ENCODE measurements at places on chromosomes 11 and 22.

DNA sequence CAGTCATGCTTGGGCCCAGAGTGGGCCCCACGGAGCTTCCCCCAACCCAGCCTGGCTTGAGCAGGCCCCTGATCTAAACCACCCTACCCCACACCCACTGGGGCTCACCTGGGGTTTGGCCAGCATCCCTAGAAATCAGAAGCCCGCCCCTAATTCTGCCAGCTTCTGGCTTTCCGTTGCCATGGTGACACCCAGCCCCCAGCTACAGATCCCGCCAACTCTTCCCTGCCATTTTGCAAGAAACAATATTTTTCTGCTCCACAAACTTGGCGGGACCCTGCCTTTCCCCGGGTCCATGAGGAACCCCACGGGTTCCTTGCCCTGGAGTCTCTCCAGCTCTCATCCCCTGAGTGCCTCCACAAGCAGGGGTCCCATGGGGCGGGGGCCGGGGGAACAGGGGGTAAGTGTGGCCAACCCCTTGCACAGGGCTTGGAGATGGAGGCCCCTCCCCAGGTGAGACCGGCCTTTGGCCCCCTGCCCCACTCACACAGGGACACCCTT, 90.0 kb downstream of the CDKN1C start:
- DNase-seq = no peak

DNA sequence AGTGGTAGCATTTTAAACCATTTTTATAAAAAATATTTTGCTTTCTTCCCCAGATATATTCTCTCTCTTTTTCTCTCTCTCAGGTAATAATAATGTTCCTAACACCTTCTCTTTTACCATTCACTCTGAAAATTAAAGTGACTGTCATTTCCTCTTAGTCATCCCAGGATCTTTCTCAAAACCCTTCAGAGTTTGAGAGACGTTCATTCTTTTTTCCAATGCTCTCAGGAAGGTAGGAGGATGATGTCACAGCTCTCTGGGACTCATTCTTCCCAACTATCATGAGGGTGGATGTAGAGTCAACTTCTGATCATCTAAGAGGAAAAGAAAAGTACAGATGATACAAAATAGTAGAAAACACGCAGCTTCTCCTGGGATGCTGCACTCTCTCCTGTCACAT, 60.2 kb upstream of the CRTAM start:
- no peak for DNase-seq

- DNase-seq = no peak
These were observed 10.4 kb downstream of the PDHX start for GRCh38 chr11:34926831-34927132.

DNA sequence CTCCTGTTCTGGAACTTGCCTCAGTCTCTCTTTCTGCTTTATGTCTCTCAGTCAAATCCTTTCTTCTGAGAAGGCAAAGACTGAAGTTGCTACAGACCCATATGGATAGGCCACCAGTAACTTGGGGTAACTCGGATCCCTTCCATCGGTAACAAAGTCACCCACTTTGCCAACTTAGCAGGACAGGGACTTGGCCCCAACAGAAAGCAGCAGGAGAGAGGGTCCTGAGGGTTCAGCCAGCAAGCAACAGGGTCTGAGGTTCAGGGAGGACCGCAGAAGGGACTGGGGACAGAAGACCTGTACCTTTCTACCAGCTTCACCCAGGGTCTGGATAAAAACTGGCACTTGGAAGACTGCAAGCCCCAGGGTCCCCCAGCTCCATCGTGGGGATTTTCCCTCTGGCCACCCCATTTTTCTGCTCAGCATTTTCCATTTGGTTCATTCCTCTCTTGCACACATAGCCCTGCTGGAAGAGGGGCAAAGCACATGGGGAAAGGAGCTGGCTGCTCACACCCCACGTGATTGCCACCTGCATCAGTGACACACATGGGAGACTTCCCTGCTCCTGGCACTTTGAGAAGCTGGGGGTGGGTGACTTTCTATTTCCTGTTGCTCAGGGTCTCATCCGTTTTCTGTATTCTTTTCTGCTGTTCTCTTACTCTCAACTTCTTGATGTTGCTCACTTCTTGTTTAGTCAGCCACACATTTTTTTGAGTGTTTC, 34.6 kb upstream of the GNAZ start:
- no peak for DNase-seq

DNA sequence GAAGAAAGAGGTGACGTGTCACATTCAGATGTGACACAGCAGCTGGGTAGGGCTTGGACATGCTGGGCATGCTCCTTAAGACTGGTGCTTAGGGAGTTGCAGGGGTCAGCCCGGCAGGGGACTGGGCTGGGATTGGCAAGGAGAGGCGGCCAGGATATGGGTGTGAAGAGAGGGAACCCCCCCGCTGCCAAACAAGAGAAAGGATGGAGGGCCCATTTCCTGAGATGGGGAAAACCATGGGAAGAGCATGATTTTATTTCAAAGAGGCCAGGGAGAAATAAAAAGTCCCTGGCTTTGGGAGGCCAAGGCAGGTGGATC, 5.3 kb downstream of the ATF4 start:
- no peak for DNase-seq

GRCh38 chr11:66881451-66881835, 24.6 kb downstream of the LRFN4 start:
- DNase-seq = peak; percentile 33

DNA sequence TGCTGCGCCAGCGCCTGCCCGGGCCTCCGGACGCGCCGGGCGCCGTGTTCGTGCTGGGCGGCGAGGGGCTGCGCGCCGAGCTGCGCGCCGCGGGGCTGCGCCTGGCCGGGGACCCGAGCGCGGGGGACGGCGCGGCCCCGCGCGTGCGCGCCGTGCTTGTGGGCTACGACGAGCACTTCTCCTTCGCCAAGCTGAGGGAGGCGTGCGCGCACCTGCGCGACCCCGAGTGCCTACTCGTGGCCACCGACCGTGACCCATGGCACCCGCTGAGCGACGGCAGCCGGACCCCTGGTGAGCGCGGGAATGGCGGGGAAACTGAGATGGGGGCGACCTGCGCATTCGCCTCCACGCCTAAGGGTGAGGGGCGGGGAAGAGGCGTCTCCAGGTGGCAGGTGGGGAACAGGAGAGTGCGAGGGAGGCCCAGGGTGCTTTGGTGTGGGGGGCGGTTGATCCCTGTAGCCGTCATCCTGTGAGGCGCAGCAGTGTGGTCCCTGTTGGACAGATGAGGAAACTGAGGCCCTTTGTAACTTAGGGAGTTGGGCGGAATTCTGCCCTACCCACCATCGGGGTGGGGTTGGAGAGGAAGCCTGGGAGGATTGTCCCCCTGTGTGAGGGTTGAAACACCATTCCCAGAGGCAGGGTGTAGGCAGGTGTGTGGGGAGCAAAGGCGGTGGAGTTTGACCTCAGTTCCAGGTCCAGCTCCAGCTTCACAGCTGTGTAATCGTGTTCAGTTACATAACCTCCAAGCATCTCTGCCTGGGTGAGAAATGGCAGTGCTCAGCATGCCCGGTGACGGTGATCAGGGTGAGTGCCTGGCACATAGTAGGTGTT, 758 bp downstream of the PDXP start:
- DNase-seq = no peak

DNA sequence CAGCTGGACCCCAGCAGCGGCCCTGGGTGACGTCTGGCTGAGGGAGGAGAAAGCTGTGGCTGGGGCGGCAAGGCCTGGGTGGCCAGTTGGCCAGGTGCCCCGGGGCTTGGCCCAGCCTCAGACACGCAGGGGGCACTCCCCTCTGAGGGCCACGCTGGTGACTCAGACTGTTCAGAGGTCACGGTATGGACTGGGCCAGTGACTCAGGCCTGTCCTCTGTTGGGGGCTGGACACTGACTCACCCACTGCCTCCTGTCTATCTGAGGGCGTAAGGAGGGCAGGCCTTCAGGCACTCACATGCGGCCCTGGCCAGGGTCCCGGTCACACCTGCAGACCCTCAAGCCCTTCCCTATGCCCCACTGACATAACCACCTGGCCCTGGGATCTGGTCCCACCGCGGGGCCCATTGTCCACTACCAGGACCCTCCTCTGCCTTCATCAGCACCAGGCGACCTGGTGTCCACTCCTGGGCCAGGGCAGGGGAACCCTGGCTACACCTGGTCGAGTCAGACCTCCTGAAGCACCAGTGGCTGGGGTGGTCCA, 3.7 kb upstream of the MUC5AC start:
- DNase-seq = no peak

DNA sequence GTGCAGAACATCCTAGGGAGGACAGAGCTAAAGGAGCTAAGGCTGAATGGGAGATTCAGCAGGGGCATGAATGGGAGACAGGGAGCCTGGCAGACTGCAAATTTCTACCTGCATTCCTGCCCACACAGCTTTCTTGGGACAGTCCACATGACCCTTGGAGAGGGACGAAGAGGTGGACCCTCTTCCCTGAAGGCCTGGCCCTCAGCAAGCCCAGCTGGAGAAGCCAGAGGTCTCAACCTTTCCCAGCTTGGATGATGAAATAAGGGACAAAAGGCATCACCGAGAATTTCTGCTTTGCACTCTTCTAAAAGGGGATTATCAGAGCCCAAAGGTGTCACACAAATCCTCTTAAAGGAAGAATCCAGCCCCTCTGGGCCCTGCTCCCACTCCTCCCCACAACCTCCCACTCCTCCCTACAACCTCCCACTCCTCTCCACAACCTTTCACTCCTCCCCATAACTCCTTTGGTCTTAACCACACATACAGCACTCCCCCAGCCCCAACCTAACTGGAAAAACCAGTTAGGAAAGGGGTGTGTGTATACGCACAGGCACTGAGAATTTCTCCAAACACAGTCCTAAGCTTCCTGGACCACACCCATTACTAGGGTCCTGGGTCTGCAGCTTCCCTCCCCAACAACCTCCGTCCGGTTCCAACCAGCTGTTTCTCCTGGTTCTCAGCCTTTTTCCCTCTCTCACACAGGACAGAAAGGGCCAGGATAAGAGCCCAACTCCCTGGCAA, 38.4 kb downstream of the RPL27A start:
- DNase-seq = peak; percentile 77

DNA sequence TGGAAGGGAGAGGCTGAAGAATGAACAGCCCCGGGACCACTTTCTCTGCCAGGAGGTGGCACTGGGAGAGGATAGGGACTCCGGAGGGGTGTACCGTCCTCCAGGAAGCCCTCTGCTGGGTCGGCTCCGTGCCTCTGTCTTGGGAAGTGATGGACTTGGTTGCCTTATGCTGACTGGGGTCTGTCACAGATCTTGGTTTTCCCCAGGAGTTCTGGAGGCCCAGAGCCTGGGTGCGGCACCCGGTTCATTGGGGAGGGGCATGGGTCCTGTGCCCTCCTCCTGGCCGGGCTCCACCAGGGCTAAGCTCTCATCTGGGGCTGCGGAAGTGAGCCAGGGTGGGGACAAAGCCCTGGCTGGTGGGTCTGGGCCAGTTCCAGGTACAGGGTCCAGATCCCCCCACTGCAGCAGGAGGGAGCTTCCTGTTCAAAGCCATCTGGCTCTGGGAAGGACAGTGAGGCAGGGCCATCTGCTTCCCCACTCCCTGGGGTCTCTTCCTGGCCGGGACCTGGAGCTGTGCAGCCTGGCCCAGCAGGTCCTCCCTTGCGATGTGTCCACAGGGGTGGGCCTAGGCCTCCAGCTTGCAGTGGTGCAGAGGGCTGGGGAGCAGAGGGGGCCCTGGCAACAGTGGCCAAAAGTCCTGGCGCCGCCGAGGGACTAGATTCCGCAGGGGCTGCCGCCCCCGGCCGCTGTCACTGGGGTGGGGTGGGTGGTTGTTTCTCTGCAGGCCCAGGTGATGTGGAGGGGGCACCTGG, 1.1 kb upstream of the AP2A2 start:
- DNase-seq = no peak

DNA sequence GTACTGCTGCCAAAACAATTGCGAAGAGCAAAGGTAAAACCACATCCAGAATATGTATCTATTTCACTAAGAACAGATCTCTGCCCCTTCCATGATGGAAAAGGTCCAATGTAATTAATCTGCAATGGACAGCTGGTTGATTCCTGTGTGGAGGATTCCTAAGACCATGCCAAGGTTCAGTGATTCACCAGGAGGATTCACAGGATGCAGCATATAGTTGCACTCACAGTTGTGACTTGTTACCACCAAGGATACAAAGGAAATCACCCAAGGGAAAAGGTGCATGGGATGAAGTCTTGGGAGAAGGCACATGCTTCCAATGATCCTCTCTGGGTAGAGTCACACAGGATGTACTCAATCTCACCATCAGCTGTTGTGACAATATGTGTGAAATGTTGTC, 35.1 kb upstream of the CUL5 start:
- DNase-seq = no peak

- no peak for DNase-seq
These were observed 852 bp downstream of the BUD13 start for GRCh38 chr11:116771935-116772334.

- no peak for DNase-seq
These were observed 75.6 kb downstream of the TP53I11 start for GRCh38 chr11:44875037-44875436.

DNA sequence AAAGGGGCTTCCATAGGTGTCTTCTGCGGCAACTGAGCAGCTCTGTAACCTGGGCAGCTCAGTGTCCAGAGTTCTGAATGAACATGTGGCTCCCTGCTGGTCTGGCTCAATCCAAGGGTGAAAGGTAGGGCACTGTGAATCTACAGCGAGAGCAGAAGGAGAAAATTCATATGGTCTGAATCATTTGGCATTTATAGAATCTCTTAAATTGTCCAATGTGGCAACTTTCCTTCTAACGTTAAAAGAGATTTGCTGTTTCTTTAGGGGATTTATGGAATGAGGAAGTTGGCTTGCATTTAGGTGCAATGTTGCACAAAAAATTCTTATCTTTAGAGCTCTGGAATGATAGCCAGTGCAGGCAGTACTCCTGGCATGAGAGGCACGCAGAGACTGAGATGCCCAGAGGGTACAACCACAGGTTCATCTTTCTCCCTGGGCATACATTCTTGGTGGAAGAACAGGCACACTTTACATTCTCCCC, 17.0 kb downstream of the ATXN10 start:
- DNase-seq = no peak

DNA sequence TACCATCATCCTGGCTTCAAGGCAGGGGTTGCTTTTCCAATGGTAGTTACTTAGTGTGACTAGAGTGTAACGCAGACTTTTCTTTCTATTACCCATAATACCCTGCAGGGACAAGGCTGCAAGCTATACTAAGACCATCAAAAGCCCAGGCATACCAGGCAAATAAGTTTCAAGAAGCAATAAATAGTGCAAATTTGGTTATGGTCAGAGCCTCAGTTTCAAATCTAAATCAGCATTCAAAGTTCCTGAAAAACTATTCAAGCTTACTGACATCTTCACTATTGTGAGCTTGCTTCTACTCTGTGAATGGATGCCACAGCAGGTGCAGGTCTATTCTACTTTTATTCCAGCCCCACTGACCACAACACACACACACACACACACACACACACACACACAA, 2.5 kb upstream of the HBB start:
- no peak for DNase-seq

- DNase-seq = no peak
These were observed 7.7 kb downstream of the BLID start for GRCh38 chr11:122108192-122108799.
